ENCODE measurements at places on chromosomes 3 and 15.

DNA sequence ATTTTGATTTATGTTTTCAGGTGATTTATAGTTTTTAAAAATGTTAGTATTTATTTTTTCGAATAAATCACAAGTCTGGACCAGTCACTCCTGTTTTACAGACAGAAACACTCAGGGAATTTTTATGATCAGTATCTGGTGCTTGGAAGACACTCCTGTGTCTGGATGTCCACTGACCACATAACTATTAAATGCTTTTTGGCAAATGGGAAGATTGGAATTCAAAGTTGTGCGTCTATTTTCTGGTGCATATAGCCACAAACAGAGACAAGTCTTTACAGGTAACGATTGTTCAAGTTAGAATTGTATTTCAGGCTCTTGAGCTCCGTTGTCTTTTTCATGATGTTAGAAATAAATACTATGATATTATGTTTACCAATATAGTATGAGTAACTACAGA is 12.2 kb downstream of the CP start:
- DNase-seq = no peak

DNA sequence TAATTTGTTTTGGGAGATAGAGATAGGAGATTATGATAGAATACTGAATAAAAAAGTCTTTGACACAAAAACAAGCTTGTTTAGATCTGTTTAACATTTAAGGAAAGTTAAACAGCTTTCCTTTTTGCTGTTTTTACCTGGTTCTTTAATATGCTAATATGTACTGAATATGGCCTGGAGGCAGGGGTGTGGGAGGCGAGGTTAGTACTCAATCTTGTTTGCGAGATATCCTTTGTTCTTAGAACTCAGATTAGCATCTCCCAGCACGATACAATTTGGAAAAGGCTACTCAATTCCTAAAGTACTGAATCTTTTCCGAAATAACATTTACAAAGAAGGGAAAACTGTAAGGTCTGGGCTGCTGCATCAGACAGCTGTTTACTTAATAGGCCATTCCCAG is 40.8 kb upstream of the ST3GAL6 start:
- DNase-seq = no peak

GRCh38 chr15:59819092-59819491 is 130.0 kb upstream of the BNIP2 start:
- DNase-seq = no peak

DNA sequence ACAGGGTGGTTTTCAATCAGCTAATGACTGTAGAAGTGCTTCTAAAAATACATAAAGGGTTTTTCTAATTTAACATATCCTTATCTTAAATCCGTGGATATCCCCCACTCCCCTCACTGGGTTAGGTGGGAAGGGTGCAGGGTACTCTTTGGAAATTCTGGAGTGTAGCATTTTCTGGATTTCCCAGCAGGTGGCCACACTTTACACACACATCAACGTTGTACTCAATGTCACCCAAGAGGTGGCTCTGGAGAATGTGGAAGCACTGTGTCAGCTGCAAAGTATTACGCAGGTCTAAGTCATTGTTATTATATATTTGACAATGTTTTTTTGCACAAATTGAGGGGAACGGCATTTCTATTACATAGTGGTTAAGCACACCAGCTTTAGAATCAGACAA is 168.8 kb downstream of the CHDH start:
- no peak for DNase-seq

DNA sequence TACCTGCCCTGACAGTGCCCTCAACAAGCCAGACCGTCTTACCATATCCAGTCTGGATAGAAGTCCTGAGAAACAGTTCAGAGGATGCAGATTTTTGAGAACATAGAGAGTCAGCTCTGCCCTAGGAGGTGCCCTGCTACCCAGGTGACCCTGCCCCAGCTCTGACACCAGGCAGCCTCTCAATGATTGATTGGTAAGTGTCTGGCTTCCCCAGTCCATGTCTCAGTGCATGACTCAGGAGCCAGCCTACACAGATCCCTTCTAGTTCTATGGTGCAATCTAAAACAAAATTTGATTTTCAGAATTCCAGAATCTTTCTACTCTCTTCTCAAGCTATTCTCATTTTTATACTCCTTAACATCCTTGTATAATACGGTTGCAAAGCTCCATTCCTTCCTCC is 292.1 kb downstream of the VPS13C start:
- no peak for DNase-seq

GRCh38 chr3:45992821-45993221 is 2.8 kb downstream of the FYCO1 start:
- DNase-seq = no peak

- no peak for DNase-seq
Measured at GRCh38 chr3:80550174-80550573, 782.4 kb upstream of the ROBO1 start.

DNA sequence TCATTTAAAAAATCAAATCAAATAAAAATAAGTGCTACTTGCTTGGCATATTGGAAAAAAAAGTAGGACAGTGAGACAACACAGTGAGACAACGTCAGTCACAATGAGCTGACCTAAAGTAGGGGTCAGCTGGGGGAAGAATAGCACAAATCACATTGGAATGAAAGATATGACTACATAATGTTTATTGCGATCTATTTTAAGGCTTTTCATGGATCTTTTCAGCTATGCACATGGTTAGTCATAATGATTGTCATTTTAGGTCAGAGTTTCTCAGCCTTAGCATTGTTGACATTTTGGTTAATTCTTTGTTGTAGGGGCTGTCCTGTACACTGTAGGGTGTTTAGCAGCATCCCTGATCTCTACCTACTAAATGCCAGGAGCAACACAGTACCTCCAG is 44.5 kb downstream of the CMSS1 start:
- no peak for DNase-seq

GRCh38 chr15:63190769-63191649 is 1.6 kb downstream of the RAB8B start:
- no peak for DNase-seq

DNA sequence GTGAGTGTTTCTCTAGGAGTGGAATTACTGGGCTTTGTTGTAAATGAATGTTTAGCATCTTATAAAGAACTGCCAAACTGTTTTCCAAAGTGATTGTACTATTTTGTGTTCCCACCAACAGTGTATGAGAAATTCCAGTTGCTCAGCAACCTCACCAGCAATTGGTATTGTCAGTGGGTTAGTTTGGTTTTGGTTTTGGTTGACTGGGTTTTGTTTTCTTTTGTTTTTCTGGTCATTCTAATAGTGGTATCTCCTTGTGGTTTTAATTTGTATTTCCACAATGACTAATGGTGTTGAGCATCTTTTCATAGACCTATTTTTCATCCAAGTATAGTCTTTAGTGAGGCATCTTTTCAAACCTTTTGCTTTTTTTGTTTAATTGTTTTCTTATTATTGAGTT is 27.1 kb downstream of the FILIP1L start:
- no peak for DNase-seq

DNA sequence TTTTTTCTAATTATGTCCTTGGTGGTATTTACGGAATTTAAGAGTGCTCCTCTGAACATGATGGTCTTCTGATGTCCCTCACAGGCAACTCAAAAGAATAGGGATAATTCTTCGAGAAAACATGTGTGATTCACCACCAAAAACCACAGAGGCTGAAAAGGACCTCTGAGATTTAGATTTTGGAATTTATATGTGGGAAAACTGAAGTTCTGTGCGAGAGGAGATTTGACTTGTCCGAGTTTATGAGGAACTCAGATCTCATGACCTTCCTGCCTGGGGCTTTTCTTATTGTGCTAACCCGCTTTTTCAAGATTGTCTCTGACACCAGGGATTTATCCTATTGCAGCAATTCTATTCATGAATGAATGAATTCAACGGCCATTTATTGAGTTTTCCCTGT is 142.4 kb downstream of the FAM43A start:
- no peak for DNase-seq

- DNase-seq = no peak
Measured at GRCh38 chr3:155443815-155444214, 150.3 kb upstream of the STRIT1 start.

DNA sequence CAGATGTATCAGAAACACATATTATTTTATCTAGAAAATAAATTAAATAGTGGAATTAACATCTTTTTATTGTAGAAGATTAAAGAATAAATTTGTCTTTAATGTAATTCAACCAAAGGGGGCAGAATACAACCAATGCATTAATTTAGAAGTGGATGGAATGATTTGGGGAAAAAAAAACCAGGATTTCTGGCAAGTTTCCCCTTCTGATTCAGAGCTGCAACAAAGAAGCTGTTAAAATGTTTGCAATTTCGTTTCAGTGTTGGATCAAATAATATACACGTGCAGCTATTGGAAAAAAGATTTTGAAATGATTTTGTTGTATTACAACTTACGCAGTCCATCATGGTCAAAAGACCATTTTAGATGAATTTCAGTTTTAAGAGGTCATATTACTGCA is 71.6 kb upstream of the ZNF280D start:
- no peak for DNase-seq

DNA sequence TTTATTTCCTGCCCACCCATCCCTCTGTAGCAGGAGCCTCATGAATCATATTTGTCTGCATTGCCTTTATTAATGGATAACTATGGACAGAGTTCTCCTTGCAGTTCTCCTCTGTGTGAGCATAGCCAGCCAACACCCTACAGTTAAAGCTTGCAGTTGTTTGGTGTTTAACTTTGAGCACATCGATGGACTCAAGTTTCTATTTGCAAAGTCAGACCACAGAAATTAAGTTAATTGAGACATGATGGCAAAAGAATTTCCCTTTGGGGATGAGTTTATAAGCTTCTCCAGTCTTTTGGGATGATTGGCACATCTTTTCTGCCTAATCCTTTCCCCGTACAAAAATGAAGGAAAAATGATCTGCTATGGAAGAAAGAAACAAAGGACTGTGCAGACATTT is 398.9 kb upstream of the THBS1 start:
- DNase-seq = no peak

GRCh38 chr3:105613120-105613519 is 246.4 kb downstream of the ALCAM start:
- no peak for DNase-seq

- DNase-seq = no peak
Measured at GRCh38 chr3:25495304-25495703, 67.2 kb downstream of the RARB start.

GRCh38 chr3:49655731-49656285 is 18.3 kb upstream of the APEH start:
- no peak for DNase-seq

GRCh38 chr3:23112491-23112890 is 90.6 kb upstream of the UBE2E2 start:
- no peak for DNase-seq

DNA sequence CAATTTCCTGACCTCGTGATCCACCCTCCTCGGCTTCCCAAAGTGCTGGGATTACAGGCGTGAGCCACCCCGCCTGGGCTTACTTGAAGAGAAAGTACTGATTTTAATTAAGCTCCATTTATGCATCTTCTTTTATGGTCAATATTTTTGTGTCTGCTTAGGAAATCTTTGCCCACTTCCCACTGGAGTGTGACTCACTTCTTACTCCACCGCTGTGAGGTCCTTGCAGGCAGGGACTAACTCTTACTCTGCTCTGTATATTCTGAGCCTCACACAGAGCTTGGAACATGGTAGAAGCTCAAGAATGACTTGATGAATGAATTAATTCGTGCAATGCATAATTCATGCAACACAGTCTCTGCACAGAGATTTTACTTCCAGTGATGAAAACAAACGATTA is 2.9 kb upstream of the TM4SF19 start:
- no peak for DNase-seq

DNA sequence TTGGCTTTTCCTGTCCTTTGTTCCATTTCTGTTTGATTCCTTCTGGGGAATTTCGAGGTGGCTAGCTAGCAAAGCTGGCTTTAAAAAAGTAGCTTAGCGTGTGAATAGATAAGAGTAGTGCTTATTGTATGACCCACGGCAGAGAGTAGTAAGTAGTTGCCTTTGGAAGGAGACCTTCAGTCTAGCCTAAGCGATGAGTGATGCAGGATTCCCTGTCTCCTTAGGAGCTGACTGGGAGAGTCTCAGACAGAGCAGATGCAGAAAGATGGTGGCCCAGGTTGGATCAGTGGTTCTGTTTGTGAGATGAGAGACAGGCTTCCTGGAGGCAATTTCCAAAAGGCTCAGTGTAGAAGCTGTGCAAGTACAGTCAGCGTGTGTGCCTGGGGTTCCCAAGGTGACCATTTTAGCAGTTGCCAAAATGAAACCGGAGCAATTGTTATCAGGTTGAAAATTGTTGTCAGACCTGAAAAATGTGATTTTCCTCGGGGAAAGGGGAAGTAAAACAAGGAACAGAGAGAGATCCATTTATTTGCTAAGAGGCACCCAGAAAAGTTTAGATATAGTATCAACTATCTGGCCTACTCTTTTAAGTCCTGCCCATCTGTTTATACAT is 681 bp upstream of the IL5RA start:
- DNase-seq = no peak

DNA sequence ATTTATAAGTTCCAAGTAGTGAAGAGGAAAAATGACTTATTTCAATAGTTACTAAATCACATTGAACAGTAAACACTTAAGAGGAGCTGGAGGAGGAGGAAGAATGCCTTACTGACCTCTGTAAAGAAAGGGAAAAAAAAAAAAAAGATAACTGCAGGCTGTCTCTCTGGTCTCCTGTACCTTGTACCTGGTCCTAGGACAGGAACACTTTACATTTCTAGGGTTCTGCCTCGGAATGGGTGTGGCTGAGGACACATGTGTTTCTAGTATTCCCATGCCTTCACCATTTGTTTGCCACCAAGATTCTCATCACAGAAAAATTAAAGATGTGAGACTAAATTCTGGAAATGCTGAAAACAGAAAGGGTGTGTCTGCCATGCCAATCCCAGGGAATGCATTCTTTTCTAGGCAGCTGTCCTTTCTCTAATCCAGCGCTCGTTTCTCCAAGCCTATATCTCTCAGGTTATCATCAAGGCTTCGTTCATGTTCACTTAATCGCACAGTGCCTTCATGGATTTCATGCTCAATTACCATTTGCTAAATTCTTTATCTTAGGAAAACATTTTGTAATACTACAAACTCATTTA is 1208.3 kb downstream of the OTOL1 start:
- DNase-seq = no peak

GRCh38 chr3:66423791-66424190 is 77.0 kb downstream of the LRIG1 start:
- DNase-seq = no peak

DNA sequence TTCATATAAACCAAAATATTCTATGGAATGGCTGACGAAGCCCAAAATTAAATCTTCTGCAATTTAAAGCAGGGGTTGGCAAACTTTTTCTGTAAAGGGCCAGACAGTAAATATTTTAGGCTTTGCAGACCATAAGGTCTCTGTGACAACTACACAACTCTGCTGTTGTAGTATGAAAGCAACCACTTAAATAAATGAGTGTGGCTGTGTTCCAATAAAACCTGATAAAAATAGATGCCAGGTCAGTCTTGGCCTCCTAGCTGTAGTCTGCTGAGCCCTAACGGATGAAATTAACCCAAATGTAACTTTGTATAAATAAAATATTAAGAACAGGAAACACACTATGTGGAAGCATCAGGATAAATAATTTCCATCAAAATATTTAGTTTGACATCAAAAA is 104.2 kb downstream of the FBXL22 start:
- no peak for DNase-seq

GRCh38 chr3:72750405-72750965 is 97.8 kb downstream of the SHQ1 start:
- DNase-seq = no peak
